Activated CD4-positive, alpha-beta memory T cell treated with anti-CD3 and anti-CD28 coated beads for 36 hours (primary cell): ENCODE measurements at places on chromosomes 13 and 19. TPM values are rescaled to one million over a fixed set of nuclear protein-coding genes. Genes with fewer than 3 reads are reported as not detected.

DNA sequence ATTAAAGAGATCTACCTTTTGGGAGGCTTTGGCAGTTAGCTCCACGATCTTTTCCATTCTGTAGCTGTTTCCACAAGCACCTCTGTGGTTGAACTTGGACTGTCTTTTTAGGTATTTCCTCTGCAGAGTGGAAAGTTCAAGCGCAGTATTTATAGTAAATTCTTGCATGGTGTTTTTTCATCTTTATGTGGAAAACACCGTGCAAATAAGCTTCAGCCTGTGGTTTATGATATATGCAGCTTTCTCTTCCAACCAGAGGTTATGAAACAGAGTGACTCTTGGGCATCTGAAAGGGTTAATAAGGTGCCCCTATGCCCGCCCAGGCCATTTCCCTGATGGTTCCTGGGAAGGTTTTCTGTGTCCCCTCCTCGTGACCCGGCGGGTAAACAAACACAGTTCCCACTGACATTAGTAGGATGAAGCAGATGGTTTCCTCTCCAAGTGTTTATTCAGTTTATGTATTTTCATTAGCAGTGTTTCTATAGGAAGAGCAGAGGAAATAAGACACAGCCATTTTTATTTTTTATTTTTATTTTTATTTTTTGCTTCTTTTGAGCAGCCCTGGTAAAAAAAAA is 39.7 kb upstream of the RNF113B start:
- H3K4me3 ChIP-seq = no peak overlapping the region
- no peaks in the 10 kb centered on the region for H3K4me1 ChIP-seq
- no peaks in the 10 kb centered on the region for H3K36me3 ChIP-seq
- no peak for DNase-seq
- H3K27me3 ChIP-seq = peaks cover 6% of the 10 kb centered on the region
- no peak overlapping the region for H3K27ac ChIP-seq

- H3K36me3 ChIP-seq = peaks cover 5% of the 10 kb centered on the region
- no peak within 1 kb of the TSS for H3K27ac ChIP-seq
- peaks cover 12% of the 10 kb centered on the region for H3K4me1 ChIP-seq
- no peak for DNase-seq
- peaks cover 40% of the 10 kb centered on the region for H3K27me3 ChIP-seq
Measured at GRCh38 chr13:113863524-113864272, at the start of gene GAS6. TSS of gene GAS6 (minus strand) at chr13:113864076. CDS start at chr13:113863920, 156 bp downstream.

- no peaks in the 10 kb centered on the region for H3K27me3 ChIP-seq
- no peak for DNase-seq
- H3K36me3 ChIP-seq = no peaks in the 10 kb centered on the region
- no peak overlapping the region for H3K4me3 ChIP-seq
- no peak overlapping the region for H3K27ac ChIP-seq
Measured at GRCh38 chr19:15439078-15439799, 10.5 kb downstream of the WIZ start.

DNA sequence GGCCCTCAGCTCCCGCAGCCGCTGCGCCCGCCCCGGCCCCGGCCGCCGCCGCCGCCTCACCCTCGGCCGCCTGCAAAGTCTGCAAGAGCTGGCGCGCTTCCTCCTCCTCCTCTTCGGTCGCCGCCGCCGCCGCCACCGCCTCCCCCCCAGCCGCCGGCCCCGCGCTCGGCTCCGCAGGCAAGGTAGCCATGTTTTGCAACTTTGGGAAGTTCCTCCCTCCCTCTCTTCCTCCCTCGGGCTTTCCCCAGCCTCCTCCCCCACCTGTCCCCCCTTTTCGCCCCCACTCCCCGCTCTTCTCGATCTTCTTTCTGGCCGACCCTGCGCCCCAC is 433 bp downstream of the SIX5 start:
- peaks cover 10% of the 10 kb centered on the region for H3K4me1 ChIP-seq
- H3K4me3 ChIP-seq = peak overlapping the region; percentile 78
- peak overlapping the region; percentile 10 for H3K27ac ChIP-seq
- peaks cover 3% of the 10 kb centered on the region for H3K36me3 ChIP-seq
- peaks cover 15% of the 10 kb centered on the region for H3K27me3 ChIP-seq
- peak; percentile 59 for DNase-seq

DNA sequence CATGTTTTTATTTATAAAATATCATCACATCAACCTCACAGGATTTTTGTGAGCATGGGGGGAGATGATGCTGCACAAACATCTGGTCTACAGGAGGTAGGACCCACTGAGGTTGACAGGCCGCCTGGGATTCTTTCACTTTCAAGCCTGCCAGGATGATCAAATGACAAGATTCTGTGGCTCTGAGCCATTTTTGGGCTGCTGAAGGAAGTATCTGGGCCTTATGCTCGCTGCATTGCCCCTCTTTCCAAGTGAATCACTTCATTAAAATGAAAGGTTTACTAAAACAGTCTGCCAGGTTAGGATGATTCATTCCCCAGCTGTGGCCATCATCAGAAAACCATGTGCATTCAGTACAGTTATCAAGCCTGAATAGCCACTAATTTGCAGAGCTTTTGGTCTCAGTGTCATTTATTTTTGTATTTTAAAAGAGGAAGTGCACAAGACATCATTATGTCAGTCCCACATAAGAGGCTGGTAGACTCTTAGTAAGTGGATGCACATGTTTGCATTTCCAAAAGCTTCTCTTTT is 34.4 kb downstream of the STARD13 start:
- H3K27ac ChIP-seq = no peak overlapping the region
- no peak for DNase-seq
- H3K4me3 ChIP-seq = no peak overlapping the region

DNA sequence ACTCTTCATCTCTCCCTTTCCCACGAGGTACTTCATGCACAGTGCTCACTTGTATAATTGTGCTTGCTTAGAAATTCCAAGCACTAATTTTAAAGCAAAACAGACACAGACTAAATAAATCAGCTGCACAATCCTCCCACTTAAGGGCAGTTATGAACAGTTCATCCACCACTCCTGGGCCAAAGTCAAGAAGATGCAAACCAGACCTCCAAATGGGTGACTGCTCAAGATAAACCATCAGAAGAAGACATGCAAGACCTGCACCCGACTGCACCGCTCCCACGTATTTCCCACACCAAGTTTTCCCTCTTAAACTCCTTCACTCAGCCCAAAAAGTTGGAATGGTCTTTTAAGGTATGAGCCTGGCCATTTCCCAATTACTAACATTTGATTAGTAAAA is 19.9 kb downstream of the ZNF235 start:
- no peak overlapping the region for H3K27ac ChIP-seq
- no peak for DNase-seq
- no peak overlapping the region for H3K4me3 ChIP-seq
- H3K4me1 ChIP-seq = no peaks in the 10 kb centered on the region

Gene RABAC1
- 64.9 TPM for total RNA-seq

DNA sequence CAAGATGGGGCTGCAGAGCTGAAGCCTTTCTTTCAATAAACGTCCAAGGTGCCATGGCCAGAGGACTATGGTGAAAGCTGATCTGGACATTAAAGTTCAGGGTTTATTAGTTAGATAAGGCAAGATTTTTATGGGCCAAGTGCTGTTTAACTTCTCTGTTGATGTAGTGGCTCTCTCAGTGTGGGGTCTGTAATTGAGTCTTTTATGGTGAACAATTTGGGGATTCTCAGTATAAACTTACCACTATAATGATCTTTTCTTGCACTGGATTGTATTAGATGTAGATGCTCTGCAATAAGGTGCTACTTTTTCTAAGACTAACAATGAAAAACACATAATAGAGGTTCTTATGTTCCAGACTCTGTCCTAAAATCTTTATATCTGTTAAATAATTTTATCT is 190.1 kb upstream of the KLF12 start:
- DNase-seq = no peak
- no peaks in the 10 kb centered on the region for H3K36me3 ChIP-seq
- H3K4me1 ChIP-seq = no peaks in the 10 kb centered on the region
- H3K4me3 ChIP-seq = no peak overlapping the region

DNA sequence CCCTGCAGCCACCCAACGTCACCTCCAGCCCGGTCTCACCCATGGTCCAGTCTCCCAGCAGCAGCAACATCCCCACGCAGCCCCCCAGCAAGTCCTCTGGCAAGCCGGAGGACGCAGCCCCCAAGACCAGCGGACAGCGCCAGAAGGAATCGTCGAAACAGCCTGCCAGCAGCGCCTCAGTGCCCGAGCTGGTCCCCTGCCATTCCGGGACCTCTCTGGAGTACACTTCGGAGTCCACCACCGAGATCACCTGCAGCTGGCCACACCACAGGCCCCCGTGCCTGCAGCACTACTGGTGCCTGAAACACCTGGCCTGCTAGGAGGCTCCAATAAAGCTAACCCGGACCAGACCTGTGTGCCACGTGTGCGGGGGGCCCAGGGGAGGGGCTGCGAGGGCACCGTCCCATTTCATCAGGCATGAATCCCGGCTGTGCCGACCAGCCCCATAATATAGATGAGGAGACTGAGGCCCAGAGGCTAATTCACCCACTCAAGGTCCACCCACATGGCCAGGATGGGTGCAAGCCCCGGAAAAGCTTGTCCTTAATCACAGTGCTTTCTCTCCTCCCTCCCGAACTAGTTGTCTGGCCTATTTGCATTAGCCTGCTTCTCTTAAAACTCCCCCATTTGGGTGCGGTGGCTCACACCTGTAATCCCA is 6.7 kb downstream of the REEP6 start:
- H3K4me1 ChIP-seq = peaks cover 2% of the 10 kb centered on the region
- no peak for DNase-seq
- H3K27ac ChIP-seq = no peak overlapping the region
- H3K36me3 ChIP-seq = no peaks in the 10 kb centered on the region
- H3K27me3 ChIP-seq = peaks cover 2% of the 10 kb centered on the region
- H3K4me3 ChIP-seq = no peak overlapping the region

GRCh38 chr13:71412231-71412630 is 454.8 kb downstream of the DACH1 start:
- no peaks in the 10 kb centered on the region for H3K4me1 ChIP-seq
- H3K27ac ChIP-seq = no peak overlapping the region
- no peaks in the 10 kb centered on the region for H3K36me3 ChIP-seq
- H3K4me3 ChIP-seq = no peak overlapping the region
- DNase-seq = no peak
- H3K27me3 ChIP-seq = no peaks in the 10 kb centered on the region

Gene WDR87
- total RNA-seq = not detected

- DNase-seq = peak; percentile 31
- H3K27me3 ChIP-seq = peaks cover 41% of the 10 kb centered on the region
- H3K4me3 ChIP-seq = peak overlapping the region; percentile 68
- H3K4me1 ChIP-seq = peaks cover 3% of the 10 kb centered on the region
Measured at GRCh38 chr19:35986664-35987570, 8.1 kb upstream of the SDHAF1 start.

GRCh38 chr13:38141792-38142191 is 207.9 kb upstream of the UFM1 start:
- H3K36me3 ChIP-seq = no peaks in the 10 kb centered on the region
- no peaks in the 10 kb centered on the region for H3K27me3 ChIP-seq
- no peak for DNase-seq
- H3K27ac ChIP-seq = no peak overlapping the region
- no peaks in the 10 kb centered on the region for H3K4me1 ChIP-seq

GRCh38 chr13:71611292-71611691 is 255.7 kb downstream of the DACH1 start:
- no peak overlapping the region for H3K4me3 ChIP-seq
- DNase-seq = no peak
- H3K27me3 ChIP-seq = no peaks in the 10 kb centered on the region
- no peaks in the 10 kb centered on the region for H3K4me1 ChIP-seq
- no peak overlapping the region for H3K27ac ChIP-seq
- no peaks in the 10 kb centered on the region for H3K36me3 ChIP-seq

DNA sequence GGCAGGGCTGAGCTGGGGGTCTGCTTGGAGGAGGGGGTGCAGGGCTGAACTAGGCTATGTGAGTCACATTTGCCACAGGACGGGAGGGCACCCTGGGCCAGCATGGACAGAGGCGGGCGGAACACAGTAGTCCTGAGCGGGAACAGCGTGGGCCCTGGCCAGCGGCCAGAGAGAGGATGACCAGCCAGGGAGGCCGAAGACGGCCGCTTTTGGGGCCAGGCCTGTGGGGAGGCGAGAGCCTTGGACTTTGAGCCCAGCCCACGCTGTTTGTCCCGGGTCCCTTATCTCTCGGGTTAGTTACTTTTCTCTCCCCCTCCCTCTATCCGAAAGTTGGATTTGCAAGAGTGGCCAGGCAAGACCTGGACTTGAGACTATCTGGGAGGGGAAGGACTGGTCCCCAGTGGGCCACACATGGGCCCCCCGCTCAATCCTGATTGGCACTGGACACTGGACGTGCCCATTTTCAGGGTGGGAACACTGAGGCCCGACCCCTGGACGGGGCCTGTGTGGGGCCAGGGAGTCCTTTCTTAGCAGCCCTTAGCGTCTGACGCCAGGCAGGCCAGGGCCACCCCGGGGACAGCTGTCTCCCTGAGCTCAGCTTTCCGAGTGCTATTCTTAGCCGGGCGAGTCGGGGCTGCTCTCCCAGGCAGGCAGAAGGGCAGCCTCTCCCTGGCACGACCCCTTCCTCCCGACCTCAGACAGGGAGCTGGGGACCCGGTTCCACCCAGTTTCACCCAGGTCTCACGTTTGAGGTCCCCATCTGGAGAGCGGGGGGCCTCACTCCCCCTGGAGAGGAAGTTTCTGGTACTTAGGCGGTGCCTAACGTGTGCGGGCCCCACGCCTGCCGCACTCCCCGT is 833 bp downstream of the GAMT start:
- peaks cover 2% of the 10 kb centered on the region for H3K4me1 ChIP-seq
- DNase-seq = no peak
- peaks cover 2% of the 10 kb centered on the region for H3K27me3 ChIP-seq

Gene PEG3
- total RNA-seq = not detected

GRCh38 chr13:26762745-26763345 is 2.3 kb upstream of the GPR12 start:
- H3K4me3 ChIP-seq = no peak overlapping the region
- no peak for DNase-seq
- peaks cover 9% of the 10 kb centered on the region for H3K4me1 ChIP-seq
- H3K27ac ChIP-seq = no peak overlapping the region
- no peaks in the 10 kb centered on the region for H3K36me3 ChIP-seq
- peaks cover 49% of the 10 kb centered on the region for H3K27me3 ChIP-seq

DNA sequence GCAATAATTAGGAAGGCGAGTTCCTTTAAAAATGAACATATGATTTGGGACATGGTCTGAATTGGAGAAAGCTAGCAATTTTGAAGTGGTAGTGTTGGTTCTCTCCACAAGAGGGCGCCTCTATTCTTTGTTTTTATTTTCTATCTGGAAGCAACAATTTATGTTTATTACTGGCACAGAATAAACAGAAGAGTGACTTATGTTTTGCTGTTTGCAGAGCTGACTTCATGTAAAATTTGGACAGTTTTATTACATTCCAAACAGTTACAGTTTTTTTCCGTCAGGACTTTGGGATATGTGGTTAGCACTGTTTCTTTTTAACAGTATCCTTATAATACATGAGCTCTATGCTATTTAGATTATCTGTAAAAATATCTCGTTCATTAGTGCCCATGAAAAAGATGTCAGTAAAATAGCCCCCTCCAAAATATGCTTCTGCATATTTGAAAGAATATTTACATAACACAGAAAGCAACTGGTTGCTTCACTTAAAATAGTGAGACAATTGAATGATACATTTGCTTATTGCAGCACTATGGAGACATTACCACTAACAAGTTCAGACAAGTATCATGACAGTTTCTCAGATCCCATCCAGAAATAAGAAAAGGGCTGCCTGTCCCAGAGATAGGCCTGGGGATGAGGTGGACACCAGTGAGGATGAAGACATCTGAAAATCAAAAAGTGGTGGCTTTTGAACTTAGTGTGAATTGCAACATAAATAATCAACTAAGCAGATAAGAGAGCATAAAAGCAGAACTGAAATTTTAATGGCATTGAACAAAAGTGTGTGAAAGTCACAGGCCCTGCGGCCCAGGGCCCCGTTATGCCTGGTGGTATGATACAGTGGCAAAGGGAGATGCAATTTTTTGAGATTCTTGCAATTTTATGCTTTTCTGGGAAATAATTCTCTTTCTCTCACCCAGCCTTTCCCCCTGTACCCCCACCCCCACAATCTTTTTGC is 32.3 kb upstream of the FGF9 start:
- peaks cover 2% of the 10 kb centered on the region for H3K4me1 ChIP-seq
- DNase-seq = peak; percentile 15
- no peak overlapping the region for H3K4me3 ChIP-seq
- H3K36me3 ChIP-seq = no peaks in the 10 kb centered on the region
- H3K27me3 ChIP-seq = peaks cover 3% of the 10 kb centered on the region
- no peak overlapping the region for H3K27ac ChIP-seq
